Left colon (tissue), 2 donors: ENCODE measurements at places on chromosomes 7 and 10. TPM values are rescaled to one million over a fixed set of nuclear protein-coding genes. Genes with fewer than 3 reads are reported as not detected.
A peak's percentile ranks its signal among the peaks of the same experiment; 100 is the strongest.

The OR9A2 gene
- total RNA-seq, result not detected

The PIP gene
- total RNA-seq, result not detected

GRCh38 chr7:129469930-129470329 lies 32.4 kb upstream of the SMKR1 start:
- no peak for DNase-seq

DNA sequence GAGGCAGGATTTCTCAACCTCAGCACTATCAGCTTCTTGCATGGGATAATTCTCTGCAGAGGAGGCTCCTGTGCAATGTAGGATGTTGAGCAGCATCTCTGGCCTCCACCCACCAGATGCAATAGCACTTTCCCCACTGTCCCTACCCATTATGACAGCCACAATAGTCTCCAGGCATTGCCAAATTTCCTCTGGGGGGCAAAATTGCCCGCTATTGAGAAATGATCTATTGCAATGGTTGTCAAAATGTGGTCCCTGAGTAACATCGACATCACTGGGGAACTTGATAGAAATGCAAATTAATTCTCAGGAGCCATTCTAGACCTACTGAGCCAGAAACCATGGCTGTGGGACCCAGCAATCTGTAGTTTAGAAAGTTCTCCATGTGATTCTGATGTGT lies 7.0 kb downstream of the KCNK18 start:
- DNase-seq, result no peak

GRCh38 chr10:69854511-69855345 lies 53.0 kb downstream of the COL13A1 start:
- DNase-seq, result peak; percentile 18
